ENCODE measurements at places on chromosomes 4 and X.

DNA sequence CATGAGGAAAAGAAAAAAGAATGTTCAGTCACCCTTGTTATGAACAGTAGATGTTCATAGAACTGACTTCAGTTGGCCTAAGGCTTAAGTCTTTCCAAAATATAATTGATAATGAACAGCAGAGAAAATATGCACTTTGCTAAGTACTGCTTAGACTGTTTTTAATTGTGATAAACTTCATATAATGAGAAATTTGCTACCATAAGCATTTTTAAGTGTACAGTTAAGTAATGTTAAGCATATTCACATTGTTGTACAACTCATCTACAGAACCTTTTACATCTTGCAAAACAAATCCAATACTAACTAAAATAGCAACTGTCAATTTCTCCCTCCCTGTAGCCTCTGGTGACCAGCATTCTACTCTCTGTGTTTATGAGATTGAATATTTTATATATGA lies 792.2 kb upstream of the LCORL start:
- no peak for DNase-seq

- DNase-seq, result no peak
These were observed 614.8 kb upstream of the TECRL start for GRCh38 chr4:65023883-65024670.

DNA sequence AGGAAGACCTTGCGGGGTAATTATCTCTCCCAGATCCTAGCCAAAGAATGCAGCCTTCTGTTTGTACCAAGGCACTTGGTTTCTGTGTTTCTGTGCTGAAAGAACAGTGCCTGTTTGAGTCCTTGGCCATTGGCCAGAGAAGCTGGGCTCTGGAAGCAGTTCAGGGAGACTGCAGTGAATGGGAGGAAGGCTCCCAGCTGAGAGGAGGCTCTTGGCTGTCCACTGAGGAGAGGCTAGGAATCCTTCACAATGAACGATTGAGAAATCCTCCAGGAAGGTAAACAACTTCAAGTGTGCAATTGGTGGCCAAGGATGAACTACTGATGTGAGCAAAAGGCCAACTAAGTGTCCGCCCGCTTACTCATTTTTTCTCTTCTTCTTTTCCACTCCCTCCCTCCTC lies 61.3 kb downstream of the HS3ST1 start:
- no peak for DNase-seq

DNA sequence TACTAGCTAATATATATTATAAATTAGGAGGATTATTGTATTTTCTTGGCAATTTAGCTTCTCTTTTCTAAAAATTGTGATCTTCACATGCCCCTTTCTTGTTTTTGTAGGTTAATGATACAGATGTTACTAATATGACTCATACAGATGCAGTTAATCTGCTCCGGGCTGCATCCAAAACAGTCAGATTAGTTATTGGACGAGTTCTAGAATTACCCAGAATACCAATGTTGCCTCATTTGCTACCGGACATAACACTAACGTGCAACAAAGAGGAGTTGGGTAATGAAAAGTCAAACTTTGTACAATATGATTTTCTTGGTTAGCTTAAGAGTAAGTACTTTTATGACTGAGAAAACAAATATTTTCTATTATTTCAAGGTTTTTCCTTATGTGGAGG lies 74.1 kb downstream of the SLC10A6 start:
- DNase-seq, result no peak

GRCh38 chr4:110669663-110670062 lies 46.8 kb upstream of the PITX2 start:
- no peak for DNase-seq

GRCh38 chrX:10741003-10741402 lies 120.6 kb upstream of the MID1 start:
- DNase-seq, result no peak

DNA sequence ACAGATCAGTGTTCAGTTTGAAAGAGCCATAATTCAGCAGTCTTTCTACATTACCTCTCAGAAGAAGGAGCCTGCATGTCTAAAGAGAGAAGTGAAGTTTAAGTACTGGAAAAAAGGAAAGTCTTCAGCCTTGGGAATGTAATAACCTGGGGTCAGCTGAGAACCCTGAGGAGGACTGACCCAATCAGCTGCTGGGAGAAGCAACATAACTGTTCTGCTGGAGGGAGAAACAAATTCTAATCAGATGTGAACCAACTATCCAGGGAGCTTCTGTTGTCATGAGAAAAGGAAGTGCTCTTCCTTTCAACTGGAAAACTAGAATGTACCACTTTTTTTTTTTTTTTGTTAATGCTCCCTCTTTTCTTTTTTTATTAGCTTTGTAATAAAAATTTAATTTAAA lies 64.5 kb upstream of the PDE5A start:
- DNase-seq, result no peak

DNA sequence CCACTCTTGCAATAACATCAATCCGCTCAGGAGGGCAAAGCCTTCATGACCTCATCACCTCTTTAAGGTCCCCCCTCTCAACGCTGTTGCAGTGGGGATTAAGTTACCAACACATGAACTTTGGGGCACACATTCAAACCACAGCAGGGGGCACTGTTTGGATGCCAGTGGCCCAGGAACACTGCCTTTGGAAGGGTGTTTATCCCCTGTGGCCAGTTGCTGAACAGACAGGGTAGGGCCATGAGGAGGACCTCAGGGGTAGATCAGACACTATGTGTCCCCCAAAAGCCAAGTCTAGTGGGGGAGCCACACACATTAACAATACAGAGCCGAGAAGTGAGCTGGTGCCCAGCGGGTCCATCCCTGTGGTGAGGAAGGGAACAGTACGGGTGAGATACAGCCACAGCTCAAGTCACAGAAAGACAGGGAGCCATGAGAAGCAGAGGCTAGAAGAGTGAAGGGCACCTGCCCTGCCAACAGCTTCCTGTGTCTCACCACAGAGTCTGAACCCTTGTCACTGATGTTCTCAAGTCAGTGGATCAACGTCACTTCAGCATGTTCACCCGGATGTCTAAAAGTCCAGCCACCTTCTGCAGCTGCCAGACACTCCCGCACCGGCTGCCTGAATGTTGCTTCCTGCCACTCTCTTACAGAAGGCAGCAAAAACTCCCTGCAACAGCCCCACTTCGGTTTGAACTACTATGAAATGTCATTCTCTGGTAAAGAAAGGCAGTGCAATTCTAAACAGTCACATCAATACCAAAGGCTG lies 19.9 kb upstream of the MXD4 start:
- peak; percentile 40 for DNase-seq

- no peak for DNase-seq
These were observed 40.1 kb downstream of the SMPX start for GRCh38 chrX:21717802-21718201.

GRCh38 chr4:109315341-109315740 lies 12.9 kb upstream of the COL25A1 start:
- no peak for DNase-seq

GRCh38 chrX:151225843-151226242 lies 49.5 kb downstream of the GPR50 start:
- no peak for DNase-seq

DNA sequence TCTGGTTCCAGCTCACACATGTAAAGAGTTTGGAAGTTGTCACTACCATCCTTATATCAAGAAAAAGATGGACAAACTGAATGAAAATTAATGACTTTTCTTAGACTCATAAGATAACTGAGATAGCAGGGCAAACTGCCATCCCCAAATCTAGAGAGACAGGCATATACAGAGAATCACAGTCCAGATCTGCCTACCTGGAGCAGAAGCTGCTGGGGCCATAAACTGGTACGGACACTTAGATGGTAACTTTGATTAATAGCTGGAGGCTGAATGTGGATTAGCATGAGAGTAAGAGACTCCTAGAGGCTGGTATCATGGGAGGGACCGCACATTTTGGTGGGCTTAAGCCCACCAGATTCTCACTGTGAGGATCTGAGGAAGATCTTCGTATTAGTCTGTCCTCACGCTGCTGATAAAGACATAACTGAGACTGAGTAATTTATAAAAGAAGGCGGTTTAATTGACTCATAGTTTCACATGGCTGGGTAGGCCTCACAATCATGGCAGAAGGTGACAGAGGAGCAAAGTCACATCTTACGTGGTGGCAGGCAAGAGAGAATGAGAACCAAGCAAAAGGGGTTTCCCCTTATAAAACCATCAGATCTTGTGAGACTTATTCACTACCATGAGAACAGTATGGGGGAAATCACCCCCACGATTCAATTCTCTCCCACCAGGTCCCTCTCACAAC lies 10.8 kb upstream of the POLA1 start:
- no peak for DNase-seq

GRCh38 chrX:44937606-44938005 lies 64.6 kb downstream of the KDM6A start:
- DNase-seq, result no peak

GRCh38 chr4:73725510-73725909 lies 14.9 kb upstream of the CXCL8 start:
- DNase-seq, result no peak

DNA sequence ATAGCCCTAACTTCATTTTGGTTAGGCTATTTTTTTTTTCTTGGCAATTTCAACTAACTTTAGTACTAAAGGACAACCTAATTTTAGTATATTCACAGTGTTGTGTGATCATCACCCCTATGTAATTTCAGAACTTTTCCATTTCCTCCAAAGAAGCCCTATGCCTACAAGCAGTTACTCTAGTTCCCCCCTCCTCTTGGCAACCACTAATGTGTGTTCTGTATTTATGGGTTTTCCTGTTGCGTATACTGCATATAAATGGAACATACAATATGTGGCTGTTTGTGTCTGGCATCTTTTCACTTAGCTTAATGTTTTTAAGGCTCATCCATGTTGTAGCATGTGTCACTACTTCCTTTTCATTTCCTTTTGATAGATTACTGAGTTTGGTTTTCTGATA lies 57.6 kb downstream of the N4BP2 start:
- peak; percentile 28 for DNase-seq

DNA sequence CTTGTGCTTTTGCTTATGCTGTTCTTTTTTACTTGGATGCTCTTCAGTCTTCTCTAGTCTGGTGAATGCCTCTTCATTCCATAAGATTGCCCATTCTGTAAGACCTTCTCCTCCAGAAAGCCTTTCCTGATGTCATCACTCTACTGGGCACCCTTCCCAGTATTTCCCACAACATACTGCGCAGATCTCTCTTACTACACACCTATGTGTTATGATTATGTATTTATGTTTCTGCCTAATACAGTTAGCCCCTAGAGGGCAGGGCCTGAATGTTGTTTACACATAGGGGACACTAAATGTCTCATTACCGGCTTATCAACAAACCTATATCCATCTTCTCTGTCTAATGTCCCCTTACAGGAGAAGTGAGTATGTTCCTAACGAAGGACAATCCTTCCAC lies 21.1 kb downstream of the AIFM1 start:
- no peak for DNase-seq

DNA sequence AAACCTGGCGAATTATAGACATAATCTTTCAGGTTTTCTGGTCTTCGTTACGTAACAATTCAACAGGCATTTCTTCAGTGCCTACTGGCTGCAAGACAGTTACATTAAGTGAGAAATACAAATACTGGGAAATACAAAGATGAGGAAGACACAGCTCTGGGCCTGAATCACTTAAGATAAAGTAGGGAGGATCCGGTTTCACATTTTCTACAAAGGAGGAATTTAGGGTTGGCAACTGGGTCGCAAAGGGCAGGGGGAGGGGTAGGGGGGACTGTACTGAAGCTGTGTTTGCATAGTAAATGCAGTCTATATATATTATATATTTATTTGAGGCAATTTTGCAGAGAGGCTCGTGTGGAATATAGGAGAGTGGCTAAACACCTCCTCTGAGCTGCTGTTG lies 107.4 kb downstream of the MAML3 start:
- DNase-seq, result peak; percentile 56

GRCh38 chr4:6386091-6386490 lies 86.3 kb downstream of the PPP2R2C start:
- no peak for DNase-seq

- no peak for DNase-seq
These were observed 6.1 kb upstream of the SPATA18 start for GRCh38 chr4:52045028-52045427.

DNA sequence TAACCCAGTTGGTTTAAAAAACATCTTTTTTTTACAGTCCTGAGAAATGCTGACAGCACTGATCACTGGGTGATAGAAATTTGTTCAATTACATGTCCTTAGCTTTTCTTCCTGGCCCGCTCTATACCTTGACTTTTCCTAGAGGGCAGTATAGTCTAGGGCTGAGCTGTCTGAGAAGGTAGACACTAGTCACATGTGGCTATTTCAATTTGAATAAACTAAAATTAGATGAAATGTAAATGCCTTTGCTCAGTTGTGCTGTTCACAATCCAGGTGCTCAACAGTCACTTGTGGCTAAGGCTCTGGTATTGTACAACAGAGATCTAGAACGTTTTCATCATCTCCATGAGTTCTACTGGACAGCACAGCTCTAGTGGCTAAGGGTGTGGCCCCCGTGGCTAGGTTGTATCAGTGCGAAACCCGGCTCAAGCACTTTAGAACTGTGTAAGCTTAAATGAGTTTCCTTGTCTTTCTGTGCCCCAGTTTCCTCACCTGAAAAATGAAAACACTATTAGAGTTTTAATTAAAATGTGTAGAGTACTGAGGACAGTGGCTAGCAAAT lies 111.6 kb upstream of the WDR17 start:
- peak; percentile 24 for DNase-seq

GRCh38 chr4:1187182-1187581 lies 14.8 kb upstream of the SPON2 start:
- no peak for DNase-seq

DNA sequence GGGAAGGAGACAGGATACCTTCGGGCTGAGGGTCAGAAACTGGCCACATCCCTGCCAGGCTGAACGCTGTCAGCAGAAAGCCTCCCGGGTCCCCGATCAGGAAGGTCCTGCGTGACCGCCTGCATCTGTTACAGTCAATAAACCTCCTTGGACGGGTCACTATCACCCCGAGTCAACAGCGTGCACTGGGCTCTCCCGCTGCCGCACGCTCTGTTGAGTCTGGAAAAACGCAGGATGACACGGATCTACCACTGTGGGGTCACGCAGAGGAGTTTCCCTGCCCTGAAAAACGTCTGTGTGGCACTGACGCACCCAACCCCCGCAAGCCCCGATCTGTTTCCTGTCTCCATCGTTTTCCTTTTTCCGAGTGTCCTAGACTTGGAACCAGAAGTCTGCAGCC lies 12.1 kb downstream of the PPP2R3B start:
- DNase-seq, result no peak

GRCh38 chr4:160814726-160815125 lies 1349.1 kb downstream of the FSTL5 start:
- DNase-seq, result no peak
